ENCODE measurements at places on chromosomes 7 and 10. TPM values are rescaled to one million over a fixed set of nuclear protein-coding genes. Genes with fewer than 3 reads are reported as not detected.

Gene SPACDR
- under 0.01 TPM for total RNA-seq

Gene VAX1
- total RNA-seq: not detected

Gene GSTK1
- total RNA-seq: 110 TPM

Gene KCP
- 0.50 TPM for total RNA-seq
